GM12878 (cell line): ENCODE measurements at places on chromosomes 16 and 17.

DNA sequence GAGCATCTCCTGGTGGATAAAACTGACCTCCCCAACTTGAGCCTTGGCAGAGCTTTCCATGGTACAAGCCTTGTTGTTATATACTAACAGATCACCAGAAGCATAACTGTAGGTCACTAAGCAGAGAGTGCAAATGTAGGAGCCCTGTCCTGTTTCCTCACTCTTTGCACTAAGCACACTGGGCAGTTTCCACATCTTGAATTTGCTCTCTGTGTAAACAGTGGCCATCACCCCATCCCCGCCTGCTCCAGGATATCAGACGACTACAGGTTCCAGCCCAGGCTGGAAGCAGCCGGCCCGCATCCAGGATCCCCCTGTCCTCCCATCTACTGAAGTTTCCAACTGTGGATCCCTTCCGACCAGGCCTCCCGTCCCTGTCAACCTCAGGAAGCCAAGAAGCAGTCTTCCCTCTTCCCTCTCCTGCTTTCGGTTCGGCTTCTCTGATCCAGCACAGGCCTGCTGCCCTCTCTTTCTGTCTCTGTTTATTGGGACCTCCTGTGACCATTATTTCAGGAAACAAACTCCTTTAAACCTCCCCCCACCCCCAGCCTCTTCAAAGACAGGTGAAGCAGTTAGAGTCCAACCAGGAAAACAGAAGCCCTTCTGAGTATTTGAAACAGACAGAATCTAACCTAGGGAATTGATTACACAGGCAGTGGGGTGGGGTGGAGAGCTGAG is 22.6 kb upstream of the CACNG4 start:
- DNase-seq: no peak

DNA sequence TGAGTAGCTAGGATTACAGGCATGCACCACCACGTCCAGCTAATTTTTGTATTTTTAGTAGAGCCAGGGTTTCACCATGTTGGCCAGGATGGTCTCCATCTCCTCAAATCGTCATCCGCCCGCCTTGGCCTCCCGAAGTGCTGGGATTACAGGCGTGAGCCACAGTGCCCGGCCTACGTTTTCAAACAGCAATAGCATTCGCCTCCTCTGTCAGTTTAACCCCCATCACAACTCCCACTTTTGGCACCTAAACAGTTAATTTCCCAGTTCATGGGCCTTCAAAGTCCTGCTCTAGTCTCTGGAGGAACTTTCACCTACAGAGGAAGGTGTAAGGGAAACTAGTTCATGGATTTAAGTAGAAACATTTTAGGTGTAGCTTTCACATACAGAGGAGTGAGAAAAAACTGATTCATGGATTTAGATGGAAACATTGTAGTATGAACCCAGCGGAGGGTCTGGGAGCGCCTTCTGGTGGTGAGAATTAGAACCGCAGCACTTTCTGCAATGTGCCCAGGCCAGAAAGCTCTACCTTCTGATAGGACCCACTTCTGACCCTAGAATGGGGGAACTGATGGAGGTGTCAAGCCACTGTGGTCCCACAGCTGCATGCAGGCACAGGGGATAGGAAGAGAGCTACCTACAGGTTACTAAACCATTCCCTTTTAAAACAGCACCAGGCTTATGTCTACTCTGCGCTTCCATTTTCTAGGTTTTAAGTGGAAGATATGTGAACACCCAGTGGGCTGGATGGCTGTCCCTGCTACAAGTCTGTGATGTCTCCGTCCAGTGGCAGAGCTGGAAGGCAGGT is 12.0 kb upstream of the MEOX1 start:
- DNase-seq: no peak

- DNase-seq: no peak
These were observed 257.4 kb downstream of the KCNJ2 start for GRCh38 chr17:70426752-70427151.

GRCh38 chr16:27425961-27426360 is 24.0 kb downstream of the IL21R start:
- DNase-seq: no peak

GRCh38 chr17:7408863-7409262 is 1.2 kb downstream of the NLGN2 start:
- DNase-seq: no peak

GRCh38 chr17:49496183-49496866 is 1.2 kb downstream of the NGFR start:
- no peak for DNase-seq

GRCh38 chr17:65418622-65419021 is 142.8 kb downstream of the AXIN2 start:
- DNase-seq: no peak

- DNase-seq: no peak
These were observed 423.1 kb upstream of the DYNLRB2 start for GRCh38 chr16:80117556-80118130.

GRCh38 chr16:17930280-17930679 is 406.3 kb downstream of the NPIPA8 start:
- DNase-seq: no peak

DNA sequence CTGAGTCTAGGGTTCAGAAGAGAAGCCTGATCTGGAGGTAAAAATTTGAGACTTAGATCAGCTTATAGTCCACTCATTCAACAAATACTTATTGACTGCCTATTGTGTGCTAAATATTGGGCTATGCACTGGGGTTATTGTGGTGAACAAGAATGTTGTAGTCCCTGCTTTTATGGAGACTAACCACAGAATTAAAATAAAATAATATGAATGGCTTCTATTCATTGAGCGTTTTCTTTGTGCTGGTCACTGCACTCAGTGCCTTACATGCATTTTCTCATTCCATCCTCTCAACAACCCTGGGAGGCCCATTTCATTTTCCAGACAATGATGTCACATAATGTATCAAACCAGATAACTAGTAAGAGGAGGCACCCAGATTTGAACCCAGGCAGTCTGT is 4.8 kb downstream of the NEK8 start:
- no peak for DNase-seq

- DNase-seq: no peak
These were observed 93.2 kb upstream of the PIRT start for GRCh38 chr17:10931133-10931532.
